ENCODE measurements at places on chromosomes 3 and 15.

- no peak for DNase-seq
Observed at GRCh38 chr3:50364573-50365079, 5.3 kb upstream of the TMEM115 start.

GRCh38 chr3:128322030-128323022 is 144.4 kb downstream of the DNAJB8 start:
- peak; percentile 25 for DNase-seq

DNA sequence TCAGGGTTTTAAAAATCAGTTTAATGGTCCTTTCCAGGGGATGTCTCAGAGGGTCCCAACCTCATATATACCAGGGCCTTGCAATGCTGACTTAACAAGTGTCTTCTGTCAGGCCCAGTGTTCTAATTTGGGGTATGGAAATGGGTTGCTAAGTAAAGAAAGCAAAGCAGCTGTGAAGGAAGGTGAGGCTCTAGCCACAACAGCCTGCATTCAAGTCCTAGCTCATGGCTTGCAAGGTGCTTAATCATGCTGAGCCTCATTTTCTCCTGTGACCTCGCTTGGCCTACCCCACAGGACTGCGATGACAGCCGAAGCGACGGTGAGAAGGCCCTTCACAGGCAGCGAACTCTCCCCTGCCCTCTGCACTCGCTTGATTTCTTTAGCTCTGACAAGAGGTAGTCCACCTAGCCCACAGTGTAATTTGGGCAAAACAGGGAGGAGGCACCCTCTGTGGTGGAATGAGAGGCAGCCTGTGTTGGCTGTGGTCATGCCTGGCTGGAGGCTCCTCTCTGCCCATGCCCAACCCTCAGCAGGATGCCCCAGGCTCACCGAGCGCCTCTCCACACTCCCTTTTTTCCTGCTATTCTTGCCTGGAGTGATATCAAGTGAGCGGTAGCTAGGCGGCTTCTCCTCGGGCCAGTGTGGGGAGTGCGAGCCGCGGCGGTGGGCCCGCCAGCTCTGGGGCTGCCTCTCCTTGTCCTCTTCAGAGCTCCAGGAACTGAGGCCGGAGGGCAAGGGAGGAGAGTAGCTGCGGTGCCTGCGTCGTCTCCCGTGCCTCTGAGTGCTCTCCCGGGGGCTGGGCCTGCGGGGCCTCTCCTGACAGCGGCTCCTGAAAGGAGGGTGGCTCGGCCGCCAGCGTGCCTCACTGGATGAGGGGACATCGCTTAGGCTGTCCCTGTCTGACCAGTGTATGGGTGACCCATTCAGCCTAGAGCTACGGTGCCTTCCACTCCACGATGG is 29.2 kb downstream of the ILDR1 start:
- DNase-seq, result no peak

DNA sequence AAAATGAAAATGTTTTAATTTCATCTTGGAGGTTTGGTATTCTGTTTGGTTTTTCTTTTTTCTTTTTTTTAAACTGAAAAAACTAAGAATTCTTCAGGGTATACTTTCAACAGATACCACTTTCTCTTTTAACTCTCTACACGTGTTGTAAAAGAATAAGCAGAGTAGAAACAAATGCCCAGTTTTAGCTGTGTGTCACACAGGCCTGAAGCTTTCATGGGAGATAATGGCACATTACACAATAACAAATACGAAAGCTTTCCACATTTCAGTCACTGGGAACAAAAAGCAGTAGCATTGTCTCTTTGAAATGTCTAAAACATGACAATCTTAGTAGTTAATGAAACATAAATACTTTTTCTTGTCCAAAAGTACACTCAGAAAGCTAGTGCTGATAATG is 818.5 kb downstream of the TBL1XR1 start:
- no peak for DNase-seq

DNA sequence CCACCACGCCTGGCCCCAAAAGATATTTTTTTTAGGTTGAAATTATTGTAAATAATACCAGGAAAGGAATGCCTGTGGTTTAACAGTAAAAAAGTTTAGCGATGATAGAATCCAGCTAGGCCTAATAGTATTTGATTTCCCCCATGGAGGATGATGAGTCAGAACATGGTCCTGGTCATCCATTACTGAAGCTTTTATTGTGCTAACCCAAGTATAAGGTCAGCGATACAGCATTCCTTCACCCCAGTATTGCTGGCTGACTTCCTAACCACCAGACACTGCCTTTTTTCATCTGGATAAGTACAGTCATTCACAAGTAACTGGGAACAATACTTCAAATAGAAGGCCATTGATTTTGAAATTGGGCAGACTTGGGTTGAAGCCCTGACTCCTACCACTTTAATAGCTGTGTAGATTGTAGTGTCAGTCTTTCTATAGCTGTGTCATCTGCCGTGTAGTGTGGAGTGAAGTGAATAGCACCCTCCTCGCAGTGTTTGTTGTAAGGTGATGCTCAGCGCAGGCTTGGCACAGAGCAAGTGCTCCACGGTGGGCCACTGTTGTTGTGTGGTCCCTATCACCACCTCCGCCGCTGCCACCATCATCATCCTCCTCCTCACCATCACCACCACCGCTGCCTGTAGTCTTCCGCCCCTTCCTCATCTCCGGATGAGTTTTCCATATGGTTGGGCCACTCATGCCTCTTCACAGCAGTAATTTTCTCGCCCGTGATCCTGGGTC is 436.0 kb upstream of the TPM1 start:
- DNase-seq, result peak; percentile 100

DNA sequence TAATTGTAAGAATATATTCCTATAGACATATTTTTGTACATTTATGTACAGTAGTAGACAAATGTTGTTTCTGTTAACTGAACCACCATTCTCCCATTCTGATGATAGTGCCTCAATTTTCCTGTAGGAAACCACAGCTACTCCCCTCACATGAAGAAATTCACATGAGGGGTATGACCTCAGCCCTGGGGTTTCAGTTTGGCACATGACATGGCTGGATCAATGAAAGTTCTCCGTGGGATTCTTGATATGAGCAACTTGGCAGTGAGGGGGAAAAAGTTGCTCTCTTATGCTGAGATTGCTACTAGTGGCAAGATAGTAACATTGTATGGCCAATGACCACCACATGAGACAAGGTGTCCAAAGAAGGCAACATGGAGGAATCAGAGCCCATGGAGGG is 1090.3 kb upstream of the CFAP20DC start:
- no peak for DNase-seq

DNA sequence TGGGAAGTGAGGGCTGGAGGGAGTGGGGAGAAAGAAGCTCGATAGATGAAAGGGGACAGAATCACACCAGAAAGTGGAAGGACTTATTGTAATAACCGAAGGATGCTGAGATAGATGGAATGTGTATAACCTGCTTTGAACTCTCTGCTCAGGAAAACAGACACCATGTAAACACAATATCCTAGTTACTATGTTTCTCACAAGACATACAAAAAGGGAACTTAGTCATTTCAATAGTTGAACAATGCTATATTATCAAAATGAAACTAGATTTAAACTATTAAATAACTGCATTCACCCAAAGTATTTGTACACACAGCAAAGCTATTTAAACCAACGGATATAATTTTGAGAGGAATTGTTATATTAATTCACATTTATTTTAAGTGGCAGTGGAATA is 108.3 kb upstream of the GADL1 start:
- no peak for DNase-seq

DNA sequence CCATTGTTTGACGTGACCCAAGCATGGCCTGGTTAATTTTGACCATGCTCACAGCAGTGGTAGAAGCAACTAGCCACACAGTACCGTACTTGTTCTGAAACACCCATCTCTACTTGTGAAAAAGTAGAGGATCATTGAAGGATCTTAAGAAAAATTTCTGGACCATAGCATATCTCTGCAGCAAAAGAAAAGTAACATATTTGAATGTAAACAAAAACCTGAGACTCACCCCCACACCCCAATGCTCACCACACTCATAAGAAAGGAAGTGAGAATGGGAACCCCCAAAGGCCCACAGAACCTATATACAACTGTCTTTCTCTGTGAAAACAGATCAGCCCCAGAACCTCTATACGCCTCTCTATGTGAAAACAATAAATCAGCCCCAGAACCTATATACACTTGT is 33.8 kb upstream of the TFRC start:
- DNase-seq, result no peak

GRCh38 chr15:58329781-58330671 is 101.8 kb upstream of the LIPC start:
- no peak for DNase-seq

DNA sequence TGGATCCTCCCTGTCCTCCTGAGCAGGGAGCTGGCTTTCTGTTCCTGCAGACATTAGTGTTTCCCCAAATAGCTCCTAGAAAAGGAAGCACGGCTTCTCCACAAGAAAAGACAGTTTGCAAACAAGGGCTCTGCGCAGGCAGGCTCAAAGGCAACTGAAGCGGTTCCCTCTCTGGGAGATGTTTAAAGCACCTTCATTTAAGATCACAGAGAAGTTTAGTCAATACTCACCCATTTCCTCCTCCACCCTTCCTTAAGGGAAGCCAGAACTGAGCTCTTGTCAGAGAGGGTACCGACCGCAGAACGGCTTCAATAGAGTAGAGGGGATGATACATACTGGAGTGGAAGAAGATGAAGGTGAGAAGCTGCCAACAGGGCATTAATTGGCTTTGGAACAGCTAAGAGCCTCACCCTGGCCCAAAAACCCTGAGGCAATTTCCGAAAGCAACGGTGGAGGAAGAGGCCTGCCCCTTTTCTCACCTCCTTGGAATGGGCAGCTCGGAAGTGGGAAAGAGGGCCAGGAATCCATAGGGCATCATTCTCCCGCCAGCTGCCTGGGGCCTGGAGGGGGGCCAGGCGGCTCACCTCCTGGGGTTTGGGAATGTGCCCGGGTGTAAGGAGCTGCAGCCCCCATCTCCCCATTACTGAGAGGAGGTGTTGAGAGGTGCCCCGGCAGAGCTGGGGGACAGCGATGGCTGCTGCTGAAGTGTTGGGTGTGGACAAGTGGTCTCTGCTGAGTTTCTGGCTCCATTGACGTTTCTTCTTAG is 4.8 kb upstream of the EPHB3 start:
- DNase-seq, result no peak

- peak; percentile 60 for DNase-seq
Observed at GRCh38 chr15:81117136-81117535, 16.9 kb upstream of the CFAP161 start.

- no peak for DNase-seq
Observed at GRCh38 chr3:66638717-66639116, 137.9 kb upstream of the LRIG1 start.

- peak; percentile 86 for DNase-seq
Observed at GRCh38 chr3:42117175-42118008, 26.2 kb downstream of the TRAK1 start.

DNA sequence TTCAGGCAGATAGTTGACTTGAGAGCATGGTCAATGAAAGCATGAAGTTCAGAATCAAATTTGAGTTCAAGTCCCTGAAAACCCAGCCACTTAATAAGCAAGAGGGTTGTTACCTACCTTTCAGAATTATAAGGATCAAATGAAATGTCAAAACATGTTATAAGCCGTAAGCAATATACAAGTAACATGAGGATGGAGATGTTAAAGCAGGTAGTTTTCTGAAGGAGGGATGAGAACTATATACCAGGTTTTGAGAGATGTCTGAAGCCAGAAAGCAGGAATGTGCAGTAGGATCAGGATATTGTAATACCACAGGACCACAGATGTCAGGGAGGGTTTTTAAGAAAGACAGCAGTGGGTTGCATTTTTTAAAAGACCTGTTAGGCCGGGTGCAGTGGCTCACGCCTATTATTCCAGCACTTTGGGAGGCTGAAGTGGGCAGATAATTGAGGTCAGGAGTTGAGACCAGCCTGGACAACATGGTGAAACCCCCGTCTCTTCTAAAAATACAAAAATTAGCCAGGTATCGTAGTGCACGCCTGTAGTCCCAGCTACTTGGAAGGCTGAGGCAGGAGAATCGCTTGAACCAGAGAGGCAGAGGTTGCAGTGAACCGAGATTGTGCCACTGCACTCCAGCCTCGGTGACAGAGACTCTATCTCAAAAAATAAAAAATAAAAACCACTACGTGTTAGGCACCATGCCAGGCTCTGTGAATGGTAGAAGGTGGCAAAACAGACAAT is 6.9 kb upstream of the EIF3J start:
- DNase-seq, result no peak

DNA sequence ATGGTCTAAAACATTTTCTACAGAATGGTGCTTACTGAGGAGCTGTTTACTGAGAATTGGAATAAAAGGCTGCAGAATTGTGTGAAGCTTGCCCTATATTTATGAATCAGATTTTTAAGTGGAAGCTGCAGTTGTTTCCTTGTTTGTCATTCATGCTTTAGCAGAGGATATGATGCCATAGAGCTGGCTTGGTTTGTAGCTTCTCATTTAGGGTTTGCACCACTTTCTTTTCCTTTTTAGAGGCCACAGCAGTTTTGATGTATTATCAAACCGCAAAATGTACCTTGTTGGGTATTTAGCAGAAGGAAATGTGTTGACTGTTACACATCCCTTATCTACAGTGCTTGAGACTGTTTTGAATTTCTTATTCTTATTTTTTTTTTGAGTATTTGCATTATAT is 66.2 kb downstream of the RASA2 start:
- DNase-seq, result no peak

Measured in fibroblast of skin of right quadriceps (primary cell).